HS-27A (cell line): ENCODE measurements at places on chromosomes 7 and 10.

DNA sequence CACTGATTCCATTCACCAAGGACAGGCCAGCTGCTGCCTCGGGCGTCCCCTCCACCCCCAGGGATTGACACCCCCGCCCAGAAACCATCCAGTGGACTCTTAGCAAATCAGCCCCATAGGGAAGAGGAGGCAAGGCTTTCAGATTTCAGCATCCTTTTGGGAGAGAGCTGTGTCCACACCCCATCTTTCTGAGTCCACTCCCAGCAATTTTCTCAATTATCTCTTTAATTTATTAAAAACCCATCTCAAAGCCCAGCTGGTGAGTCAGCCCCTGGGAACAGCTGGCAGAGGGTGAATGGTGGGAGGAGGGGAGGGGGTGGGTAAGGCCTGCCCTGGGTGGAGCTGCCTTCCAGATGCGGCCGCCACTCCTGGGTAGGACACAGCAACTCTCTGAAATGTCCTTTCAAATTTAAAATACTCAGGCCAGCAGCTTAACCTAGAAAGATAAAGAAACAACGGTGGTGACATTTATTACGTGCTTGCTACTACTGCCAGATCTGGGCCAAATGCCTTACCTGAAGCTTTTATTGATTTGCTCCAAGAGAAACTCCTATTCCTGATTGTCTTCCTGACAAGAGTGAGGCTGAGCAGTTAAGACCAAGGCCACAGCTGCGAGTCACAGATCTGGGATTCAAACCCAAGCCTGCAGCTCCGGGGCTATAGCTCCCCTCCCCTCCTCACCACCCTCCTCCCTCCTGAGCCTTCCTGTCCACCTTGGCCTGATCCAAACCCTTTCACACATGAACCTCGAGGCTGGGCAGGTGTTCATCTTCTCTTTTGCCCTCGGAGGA, 120.4 kb downstream of the RGS10 start:
- no peak for DNase-seq

DNA sequence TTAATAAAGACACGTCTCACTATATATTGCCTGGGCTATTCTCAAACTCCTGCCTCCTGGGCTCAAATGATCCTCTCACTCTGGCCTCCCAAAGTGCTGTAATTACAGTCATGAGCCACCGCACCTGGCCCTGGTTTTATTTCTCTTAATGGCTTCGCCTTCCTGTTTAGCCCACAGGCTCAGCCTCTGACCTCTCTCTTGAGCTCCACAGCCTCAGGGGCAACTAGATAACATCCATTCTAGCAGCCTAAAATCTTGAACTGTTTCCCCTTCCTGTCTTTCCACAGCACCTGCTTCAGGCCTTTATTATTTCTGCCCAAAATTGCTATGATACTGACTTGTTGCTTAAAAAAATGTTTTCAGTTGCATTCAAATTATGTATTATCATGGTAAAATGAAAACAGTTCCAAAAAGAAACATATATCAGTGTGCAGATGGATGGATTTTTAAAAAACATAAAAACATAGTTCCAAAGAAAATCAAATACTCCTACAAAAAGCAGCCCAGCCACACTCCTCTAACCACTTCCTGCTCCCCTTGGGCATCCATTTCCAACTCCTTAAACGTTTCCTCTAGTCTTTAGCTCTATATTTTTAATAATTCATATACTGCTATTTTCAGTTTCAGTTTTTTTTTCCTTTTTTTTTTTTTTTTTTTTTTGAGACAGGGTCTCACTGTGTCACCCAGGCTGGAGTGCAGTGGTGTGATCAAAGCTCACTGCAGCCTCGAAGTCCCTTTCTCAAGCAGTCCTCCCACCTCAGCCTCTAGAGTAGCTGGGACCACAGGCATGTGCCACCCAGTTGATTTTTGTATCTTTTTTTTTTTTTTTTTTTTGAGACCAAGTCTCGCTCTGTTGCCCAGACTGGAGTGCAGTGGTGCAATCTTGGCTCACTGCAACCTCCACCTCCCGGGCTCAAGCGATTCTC, 5.1 kb upstream of the BAZ1B start:
- no peak for DNase-seq

- DNase-seq = no peak
These were observed 60.0 kb downstream of the DLG5 start for GRCh38 chr10:77866598-77866997.

DNA sequence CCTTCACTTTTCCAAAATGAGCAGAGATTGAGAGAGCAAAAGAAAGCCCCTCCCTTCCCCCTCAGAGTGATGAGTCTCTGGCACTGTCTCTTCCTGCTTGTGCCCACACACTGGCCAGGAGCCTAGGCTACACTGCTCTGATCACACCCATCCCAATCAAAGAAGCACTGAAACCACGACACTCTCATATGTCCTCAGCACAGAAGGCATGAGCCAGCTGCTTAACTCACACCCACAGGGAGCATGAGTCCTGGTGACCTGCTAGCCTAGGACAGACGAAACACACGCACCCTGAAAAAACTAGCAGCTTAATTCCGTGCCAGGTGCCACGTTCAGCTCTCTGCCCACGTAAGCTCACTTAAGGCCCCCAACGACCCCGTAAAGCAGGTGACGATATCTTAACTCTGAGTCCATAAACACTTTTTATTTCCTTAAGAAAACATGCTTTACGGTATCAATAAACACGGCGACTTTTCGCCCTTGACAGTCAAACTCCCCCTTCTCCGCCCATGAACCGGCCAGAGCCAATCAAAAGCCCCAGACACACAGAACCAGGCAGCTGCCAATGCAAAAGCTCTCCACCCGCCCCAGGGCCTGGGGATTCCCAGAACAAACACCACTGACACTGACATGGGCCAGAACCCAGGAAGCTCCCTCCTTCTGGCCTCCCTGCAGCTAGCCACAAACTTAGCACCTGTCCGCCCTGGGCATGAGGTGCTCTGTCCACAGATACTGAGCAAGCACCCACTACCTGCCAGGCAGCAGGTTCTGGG, 69.0 kb downstream of the TNRC18 start:
- DNase-seq = no peak

- no peak for DNase-seq
These were observed 231.1 kb upstream of the ADARB2 start for GRCh38 chr10:1968257-1969033.

- DNase-seq = no peak
These were observed 196.9 kb downstream of the ZNF716 start for GRCh38 chr7:57646901-57647246.

GRCh38 chr10:12717981-12718707, 283.4 kb downstream of the CCDC3 start:
- DNase-seq = no peak

GRCh38 chr10:113264333-113265131, 288.3 kb upstream of the HABP2 start:
- no peak for DNase-seq
